ENCODE measurements at places on chromosomes 11 and 22.

DNA sequence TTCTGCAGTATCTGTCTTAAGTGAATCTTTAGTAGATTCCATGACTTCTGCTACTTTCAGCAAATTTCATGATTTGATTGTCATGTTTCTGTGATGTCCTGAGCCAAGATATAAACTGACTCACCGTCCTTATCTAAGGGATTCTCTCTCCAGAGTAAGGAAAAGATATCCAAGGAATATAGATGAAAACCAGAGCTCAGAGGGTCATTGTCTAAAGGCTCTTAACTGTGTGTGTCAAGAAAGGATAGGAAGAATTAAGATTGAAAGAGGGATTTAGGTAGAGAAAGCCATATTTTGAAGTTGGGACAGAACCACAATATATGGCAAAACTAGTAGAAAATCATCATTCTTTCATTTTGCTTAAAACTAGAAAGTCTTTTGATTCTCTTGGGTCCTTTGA is 50.7 kb downstream of the PPME1 start:
- no peak for DNase-seq

- no peak for DNase-seq
Measured at GRCh38 chr11:33358150-33358831, 101.1 kb downstream of the HIPK3 start.

DNA sequence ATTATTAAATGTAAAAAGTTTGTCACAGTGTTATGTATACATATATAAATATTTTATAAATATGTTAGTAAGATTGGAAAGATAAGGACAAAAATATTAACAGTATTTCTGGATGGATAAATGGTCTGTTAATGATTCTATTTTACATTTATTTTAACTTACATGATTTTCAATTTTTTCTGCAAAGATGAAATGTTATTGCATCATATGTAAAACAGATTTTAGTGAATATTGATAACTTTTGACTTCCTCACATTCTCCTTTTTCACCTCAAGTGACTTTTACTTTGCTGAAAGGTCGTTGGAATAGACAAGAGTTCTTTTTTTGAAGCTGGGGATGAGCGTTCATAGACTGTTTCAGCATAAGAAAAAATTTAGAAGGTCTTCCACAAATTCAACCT is 1554.7 kb upstream of the TENM4 start:
- DNase-seq, result no peak

GRCh38 chr22:30488121-30488520 is 16.3 kb upstream of the SEC14L3 start:
- no peak for DNase-seq

- DNase-seq, result no peak
Measured at GRCh38 chr22:46507451-46508425, 29.7 kb downstream of the CELSR1 start.

GRCh38 chr11:27847496-27847895 is 147.2 kb upstream of the BDNF start:
- no peak for DNase-seq

GRCh38 chr11:74009675-74010305 is 905 bp upstream of the UCP3 start:
- no peak for DNase-seq

- DNase-seq, result no peak
Measured at GRCh38 chr11:100719362-100719761, 32.3 kb downstream of the ARHGAP42 start.

Measured in amygdala (tissue), 56 donors.